ENCODE measurements at places on chromosomes 1 and 21. TPM values are rescaled to one million over a fixed set of nuclear protein-coding genes. Genes with fewer than 3 reads are reported as not detected.
A peak's percentile ranks its signal among the peaks of the same experiment; 100 is the strongest.

HNRNPCL1 gene
- polyA plus RNA-seq: not detected

SELENOF gene
- polyA plus RNA-seq: 100 TPM

RAP1GAP gene
- polyA plus RNA-seq: 0.42 TPM

TPTE gene
- not detected for polyA plus RNA-seq

GRCh38 chr1:63912643-63913042 lies 138.8 kb downstream of the ROR1 start:
- DNase-seq: no peak

DNA sequence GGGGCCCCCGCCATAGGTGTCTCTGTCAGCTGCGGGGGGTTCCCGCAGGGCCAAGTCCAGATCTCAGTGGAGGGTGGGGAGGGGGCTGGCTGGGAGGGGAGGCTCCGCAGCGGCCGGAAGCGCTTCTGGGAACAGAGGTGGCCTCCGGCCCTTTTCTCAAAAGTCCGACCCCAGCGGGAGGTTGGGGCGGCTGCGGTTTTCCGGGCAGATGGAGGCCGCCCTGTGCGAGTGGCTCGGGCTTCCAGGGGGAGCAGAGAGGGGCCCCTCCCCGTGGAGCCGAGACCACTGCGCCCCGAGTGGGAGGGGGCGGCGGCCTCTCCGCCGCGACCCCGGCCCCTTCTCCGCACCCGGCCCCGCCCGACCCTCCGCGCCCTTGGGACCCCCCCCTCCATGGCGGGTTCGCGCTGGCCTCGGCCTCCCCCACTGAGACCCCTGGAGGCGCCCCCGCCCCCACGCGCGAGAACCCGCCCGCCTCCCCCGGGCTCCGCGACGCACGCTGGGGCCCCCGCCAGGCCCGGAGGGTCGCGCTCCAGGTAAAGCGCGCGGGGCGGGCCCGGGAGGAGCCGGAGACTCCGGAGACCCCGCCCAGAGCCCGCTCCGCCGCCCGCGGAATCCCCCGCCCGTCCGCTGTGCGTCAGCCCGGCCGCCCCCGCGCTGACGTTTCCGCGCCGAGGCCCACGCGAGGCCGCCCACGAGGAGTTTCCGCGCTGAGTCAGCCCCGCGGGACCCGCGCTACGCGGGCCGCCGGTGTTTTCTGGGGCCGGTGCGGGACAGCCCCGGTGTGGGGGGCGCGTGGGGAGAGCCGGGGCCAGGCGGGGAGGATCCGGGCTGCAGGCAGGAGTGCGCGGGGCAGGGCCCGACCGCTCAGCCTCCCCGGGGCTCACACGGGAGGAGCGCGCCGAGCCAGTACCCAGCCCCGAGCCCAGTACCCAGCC lies 5.2 kb downstream of the TNFRSF18 start:
- peak; percentile 70 for DNase-seq

GRCh38 chr1:234125283-234125682 lies 220.8 kb downstream of the SLC35F3 start:
- no peak for DNase-seq

- DNase-seq: peak; percentile 6
Observed at GRCh38 chr1:35931446-35932157, 697 bp downstream of the AGO3 start.

DNA sequence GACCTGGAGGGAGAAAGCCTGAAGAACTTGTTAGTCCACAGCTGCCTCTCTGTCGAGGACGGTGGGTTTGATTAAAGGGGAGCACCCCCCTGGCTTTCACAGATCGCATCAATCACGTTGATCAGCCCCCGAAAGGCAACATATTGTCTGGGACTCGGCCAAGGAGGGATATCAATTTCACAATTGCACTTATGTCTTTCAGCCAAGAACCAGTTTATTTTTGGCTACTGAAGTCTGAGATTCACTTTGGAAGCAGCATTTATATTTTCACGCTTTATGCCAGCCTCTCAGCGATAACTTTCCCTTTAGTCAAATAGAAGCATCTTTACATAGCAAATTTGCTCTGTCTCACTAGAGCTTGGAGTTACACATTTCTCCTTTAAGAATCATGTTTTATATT lies 253.2 kb upstream of the RRP15 start:
- DNase-seq: no peak

All from heart right ventricle (tissue), 16 donors.